ENCODE measurements at places on chromosomes 3 and 15. TPM values are rescaled to one million over a fixed set of nuclear protein-coding genes. Genes with fewer than 3 reads are reported as not detected.

Gene PARP6
- 33.8 TPM for total RNA-seq

Gene PRR20G
- total RNA-seq: not detected

Gene THRB
- total RNA-seq: 21.6 TPM

Gene NRROS
- total RNA-seq: 2.8 TPM

Gene CLEC3B
- 40.6 TPM for total RNA-seq
